ENCODE measurements at places on chromosomes 1 and 21. TPM values are rescaled to one million over a fixed set of nuclear protein-coding genes. Genes with fewer than 3 reads are reported as not detected.

- no peak for DNase-seq
These were observed 181.8 kb upstream of the L1TD1 start for GRCh38 chr1:62012836-62013235.

Gene SLC25A33
- 15.6 TPM for total RNA-seq

Gene LRRC8C
- total RNA-seq, result 10.9 TPM

Gene C1orf159
- total RNA-seq, result 27.6 TPM

- peak; percentile 93 for DNase-seq
These were observed 7.7 kb downstream of the VSIG8 start for GRCh38 chr1:159854693-159855192.

Gene PTGFR
- total RNA-seq, result 1.9 TPM

DNA sequence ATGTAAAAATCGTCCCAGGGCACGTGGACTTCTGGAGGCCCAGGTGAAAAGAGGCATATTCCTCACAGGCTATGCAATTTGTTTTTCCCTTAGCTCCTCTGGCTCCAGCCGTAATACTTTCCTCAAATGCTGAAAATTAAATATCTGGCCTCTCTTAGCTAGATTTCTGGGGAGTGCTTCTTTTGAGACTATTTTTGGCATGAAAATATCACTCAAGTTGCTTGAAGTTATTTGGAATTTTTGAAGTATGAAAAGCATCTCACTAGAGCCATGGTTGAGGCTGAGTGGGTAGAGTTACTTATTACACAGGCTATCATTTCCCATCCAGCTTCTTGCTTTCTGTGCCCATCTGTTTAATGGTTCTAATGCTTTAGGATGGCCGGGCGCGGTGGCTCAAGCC is 59.7 kb downstream of the MYOM3 start:
- DNase-seq, result no peak

- DNase-seq, result no peak
These were observed 46.5 kb upstream of the EPB41 start for GRCh38 chr1:28867850-28868249.

All from thyroid gland (tissue), 4 donors.